ENCODE measurements at places on chromosomes 2 and 18.

DNA sequence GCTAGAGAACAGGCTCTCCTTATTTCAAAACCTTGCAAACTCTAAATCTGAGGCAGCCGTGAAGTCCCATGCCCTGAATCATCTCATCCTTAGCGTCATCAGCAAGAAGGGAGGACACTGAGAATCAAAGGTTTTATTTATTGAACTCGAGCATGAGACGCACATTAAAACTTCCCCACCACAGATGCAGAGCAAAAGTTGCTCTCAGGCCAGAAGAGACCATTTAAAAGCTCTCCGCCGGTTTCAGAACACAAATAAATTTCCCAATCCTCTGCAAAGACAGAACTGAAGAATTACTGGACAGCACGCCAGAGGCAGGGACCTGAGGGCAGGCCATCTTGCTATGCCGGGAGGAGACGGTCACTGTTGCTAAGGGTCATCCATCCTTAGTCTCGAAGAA is 1.3 kb downstream of the AMMECR1L start:
- DNase-seq, result no peak
- no peaks in the 10 kb centered on the region for H3K27me3 ChIP-seq
- peaks cover 66% of the 10 kb centered on the region for H3K4me1 ChIP-seq
- peak overlapping the region; percentile 87 for H3K27ac ChIP-seq

- no peaks in the 10 kb centered on the region for H3K27me3 ChIP-seq
- H3K4me3 ChIP-seq, result no peak overlapping the region
- H3K4me1 ChIP-seq, result no peaks in the 10 kb centered on the region
- no peak overlapping the region for H3K27ac ChIP-seq
Measured at GRCh38 chr18:74110976-74111375, 36.7 kb downstream of the FBXO15 start.

DNA sequence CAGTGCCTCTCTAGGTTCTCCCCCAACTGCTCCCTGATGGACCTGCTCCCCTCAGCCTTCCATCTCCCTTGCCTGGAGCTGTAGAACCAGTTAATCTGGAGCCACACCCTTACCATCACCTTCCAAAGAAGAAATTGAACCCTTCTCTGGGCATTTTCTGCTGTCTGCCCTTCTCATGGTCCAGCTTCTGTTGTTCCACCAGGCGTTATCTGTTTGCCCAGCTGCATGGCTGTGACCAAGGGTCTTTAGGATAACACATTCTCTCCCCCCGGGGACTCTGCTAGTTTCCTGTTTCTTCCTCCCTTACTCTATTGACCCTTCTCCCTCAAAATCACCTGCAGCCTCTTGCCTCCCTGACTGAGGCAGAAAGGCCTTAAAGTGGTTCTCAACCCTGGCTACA is 3.2 kb upstream of the ANKRD53 start:
- H3K4me3 ChIP-seq, result no peak overlapping the region
- no peaks in the 10 kb centered on the region for H3K36me3 ChIP-seq
- peaks cover 35% of the 10 kb centered on the region for H3K4me1 ChIP-seq
- H3K27me3 ChIP-seq, result no peaks in the 10 kb centered on the region
- no peak overlapping the region for H3K27ac ChIP-seq

GRCh38 chr18:58315739-58316215 is 271.8 kb downstream of the NEDD4L start:
- H3K4me3 ChIP-seq, result no peak overlapping the region
- peak overlapping the region; percentile 24 for H3K27ac ChIP-seq
- no peaks in the 10 kb centered on the region for H3K27me3 ChIP-seq
- peaks cover 13% of the 10 kb centered on the region for H3K4me1 ChIP-seq

DNA sequence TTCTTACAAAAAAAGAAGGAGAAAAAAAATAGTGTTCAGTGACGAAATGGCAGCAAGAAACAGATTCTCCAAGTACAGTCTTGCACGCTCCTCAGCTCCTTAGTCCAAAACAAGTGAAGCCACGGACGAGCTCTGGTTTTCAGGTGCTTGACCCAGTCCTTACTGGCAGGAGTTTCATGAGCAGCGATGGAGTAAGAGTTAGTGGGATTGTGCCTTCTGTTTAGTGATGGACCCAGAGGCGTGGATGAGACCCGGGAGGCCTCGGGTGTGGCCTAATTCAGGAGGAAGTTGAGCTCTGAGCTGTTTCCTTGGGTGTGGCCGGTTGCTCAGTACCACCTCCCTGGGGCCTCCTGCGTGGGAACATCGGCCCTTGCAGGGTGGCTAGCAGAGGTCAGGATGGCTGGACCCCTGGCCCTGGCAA is 52.0 kb downstream of the KIF5C start:
- no peaks in the 10 kb centered on the region for H3K36me3 ChIP-seq
- H3K4me3 ChIP-seq, result no peak overlapping the region
- DNase-seq, result peak; percentile 4
- H3K4me1 ChIP-seq, result no peaks in the 10 kb centered on the region
- no peak overlapping the region for H3K27ac ChIP-seq
- H3K27me3 ChIP-seq, result no peaks in the 10 kb centered on the region

GRCh38 chr2:57693177-57693576 is 353.4 kb upstream of the VRK2 start:
- no peak for DNase-seq
- no peaks in the 10 kb centered on the region for H3K27me3 ChIP-seq

- no peak overlapping the region for H3K27ac ChIP-seq
- no peaks in the 10 kb centered on the region for H3K4me1 ChIP-seq
- no peaks in the 10 kb centered on the region for H3K36me3 ChIP-seq
- H3K27me3 ChIP-seq, result no peaks in the 10 kb centered on the region
Measured at GRCh38 chr2:123644053-123644452, 381.0 kb upstream of the CNTNAP5 start.

GRCh38 chr18:25348386-25349130 is 3.4 kb downstream of the ZNF521 start:
- peak overlapping the region; percentile 69 for H3K4me3 ChIP-seq
- no peak for DNase-seq
- H3K27me3 ChIP-seq, result peaks cover 6% of the 10 kb centered on the region
- H3K4me1 ChIP-seq, result peaks cover 28% of the 10 kb centered on the region
- no peaks in the 10 kb centered on the region for H3K36me3 ChIP-seq
- peak overlapping the region; percentile 69 for H3K27ac ChIP-seq
